Cerebellar nuclear complex (tissue), 1 donor: ENCODE measurements at places on chromosomes 1 and 21.

DNA sequence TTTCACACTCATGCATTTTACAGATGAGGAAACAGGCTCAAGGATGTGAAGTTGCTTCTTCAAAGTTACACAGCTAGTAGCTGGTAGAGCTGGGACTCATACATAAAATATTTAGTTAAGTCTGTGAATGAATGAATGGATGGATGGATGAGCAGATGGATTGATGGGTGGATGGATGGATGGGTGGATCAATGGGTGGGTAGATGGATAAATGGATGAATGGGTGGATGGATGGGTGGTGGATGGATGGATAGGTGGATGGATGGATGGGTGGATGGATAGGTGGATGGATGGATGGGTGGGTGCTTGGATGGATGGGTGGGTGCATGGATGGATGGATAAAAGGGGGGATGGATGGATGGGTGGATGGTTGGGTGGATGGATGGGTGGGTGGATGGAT is 240.9 kb downstream of the GRIK3 start:
- no peak for DNase-seq

- no peak for DNase-seq
Measured at GRCh38 chr1:201584471-201585092, 45.7 kb downstream of the NAV1 start.

GRCh38 chr1:55378582-55378981 is 163.4 kb upstream of the USP24 start:
- DNase-seq, result no peak

DNA sequence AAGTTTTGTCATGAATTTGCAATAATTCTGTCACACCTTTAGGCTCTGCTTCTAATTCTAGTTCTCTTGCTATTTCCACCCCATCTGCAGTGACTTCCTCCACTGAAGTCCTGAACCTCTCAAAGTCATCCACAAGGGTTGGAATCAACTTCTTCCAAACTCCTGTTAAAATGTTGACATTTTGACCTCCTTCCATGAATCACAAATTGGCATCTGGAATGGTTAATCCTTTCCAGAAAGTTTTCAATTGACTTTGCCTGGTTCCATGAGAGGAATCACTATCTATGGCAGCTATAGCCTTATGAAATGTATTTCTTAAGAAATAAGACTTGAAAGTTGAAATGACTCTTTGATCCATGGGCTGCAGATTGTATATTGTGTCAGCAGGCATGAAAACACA is 19.7 kb upstream of the SFT2D2 start:
- no peak for DNase-seq
